NCI-H526 (cell line): ENCODE measurements at places on chromosomes 11 and 22.

DNA sequence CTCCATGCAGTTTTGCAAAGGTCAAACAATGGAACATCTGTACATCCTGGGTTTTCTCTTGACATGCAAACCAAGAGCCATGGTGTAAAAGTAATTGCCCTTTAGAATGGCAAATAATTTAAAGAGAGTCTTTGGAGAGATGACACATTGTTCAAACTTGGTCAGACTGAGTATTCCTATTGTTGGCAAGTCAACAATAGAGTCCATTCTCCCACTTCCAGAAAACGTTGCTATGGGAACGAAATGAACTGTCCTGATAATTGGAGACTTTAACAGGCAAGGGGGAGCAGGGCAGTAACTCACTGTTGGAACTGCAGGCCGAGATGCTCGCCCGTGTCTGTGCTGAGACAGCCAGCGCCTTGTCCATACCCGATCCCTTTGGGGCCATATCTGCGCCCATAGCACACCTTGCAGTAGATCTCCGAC is 13.9 kb downstream of the CSRP3 start:
- DNase-seq, result no peak

DNA sequence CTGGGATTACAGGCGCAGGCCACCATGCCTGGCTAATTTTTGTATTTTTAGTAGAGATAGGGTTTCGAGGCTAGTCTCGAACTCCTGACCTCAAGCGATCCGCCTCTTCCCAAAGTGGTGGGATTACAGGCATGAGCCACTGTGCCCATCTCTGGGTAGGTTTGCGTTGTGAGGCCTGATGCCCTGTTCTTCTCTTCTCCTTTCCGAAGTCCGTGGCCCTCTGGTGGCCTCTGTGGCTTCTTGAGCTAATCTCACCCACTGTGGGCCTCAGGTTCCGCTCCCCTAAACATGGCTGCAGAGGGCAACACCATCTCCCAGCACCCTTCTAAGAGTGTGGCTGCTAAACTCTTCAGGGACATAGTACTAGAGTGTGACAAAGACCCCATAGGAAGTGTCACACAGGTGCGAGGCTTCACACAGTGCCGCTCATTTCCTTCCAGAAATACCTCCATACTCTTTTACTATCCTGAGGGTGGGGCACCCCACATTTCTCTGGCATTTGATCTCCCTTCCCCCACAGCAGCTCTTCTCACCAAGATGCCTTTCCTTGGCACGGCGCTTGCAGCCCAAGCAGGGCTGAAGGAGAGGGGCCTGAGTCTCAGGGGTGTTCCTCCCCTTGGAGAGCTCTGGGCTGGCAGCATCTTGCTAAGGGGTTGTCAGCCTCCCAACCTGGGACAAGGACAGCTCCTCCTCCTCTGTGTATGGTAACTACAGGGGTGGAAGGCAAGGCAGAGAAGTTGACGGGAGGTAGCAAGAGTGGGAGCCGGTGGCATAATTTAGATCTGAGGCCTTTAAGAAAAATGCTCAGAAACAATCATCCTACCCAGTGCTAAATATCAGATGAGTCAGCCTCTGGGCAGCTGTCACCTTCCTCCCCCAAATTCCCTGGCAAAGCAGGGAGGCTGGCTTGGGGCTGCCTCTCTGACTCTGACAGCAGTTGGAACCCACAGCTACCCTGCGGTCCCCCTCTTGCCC is 6.1 kb downstream of the THY1 start:
- no peak for DNase-seq

GRCh38 chr11:34602245-34602644 is 18.6 kb upstream of the EHF start:
- no peak for DNase-seq

DNA sequence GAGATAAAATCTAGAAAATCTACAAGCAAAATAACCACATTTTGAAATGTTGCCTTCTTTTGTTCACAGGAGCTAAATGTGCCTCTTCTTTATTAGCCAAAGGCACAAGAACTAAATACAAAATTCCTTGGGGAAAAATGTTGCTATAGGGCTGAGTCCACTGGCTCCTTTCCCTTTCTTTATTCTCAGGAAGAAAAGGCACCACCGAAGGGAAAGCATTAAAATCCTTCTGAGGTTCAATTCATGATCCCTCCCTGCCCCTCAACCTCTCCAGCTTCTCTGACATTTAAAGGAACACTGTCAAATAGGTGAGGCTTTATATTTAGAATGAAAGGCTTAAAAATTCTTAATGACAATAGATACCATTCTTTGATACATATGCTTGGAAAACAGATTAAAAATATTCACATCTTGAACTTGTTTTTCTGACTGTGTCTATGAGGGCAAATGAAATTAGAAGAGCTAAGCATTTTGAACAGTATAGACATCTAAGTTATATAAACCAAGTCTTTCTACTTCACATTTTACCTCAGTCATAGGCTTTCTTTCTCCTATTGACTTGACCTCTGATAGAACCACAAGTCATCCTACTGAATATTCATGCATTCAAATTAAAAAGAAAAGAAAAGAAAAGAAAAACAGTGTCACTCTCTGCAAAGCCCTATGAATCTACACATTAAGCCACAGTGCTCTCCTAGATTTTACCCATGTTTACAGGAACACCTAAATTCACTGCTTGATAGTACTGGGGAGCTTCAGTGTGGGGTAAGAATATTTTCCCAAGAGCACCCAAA is 148.2 kb downstream of the MAML2 start:
- DNase-seq, result no peak

GRCh38 chr11:125275905-125276618 is 111.5 kb downstream of the PKNOX2 start:
- DNase-seq, result no peak

- peak; percentile 61 for DNase-seq
These were observed 10.4 kb upstream of the SUN2 start for GRCh38 chr22:38766076-38766777.

GRCh38 chr22:24005201-24005600 is at the start of gene GSTT4:
Gene GSTT4, minus strand, starts transcription at chr22:24005453. Its CDS starts 97 bp downstream, at chr22:24005356.
- DNase-seq, result no peak

GRCh38 chr11:104163100-104164027 is 583 bp downstream of the PDGFD start:
- peak; percentile 28 for DNase-seq

DNA sequence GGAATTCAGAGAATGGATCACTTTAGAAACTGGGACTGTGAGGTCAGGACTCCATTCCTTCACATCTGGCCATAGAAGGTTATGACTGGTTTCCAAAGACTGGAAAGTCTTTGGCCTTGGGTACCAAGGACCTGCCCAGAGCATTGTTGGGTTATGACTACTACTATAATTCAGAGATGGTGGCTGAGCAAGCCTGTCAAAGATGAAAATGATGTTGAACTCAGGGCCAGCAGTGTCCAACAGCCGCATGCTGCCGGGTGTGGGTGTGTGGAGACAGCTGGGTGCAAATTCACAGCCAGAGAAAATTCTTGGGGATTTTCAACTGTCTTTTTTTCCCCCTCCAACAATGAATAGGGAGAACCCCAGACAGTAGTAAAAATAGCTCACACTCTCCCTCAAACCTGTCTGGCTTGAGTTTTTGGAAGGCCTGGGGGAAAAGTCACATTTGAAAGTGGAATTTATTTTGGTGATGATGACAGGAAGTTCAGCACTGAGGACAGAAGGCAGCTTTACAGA is 166.8 kb upstream of the NCAM1 start:
- no peak for DNase-seq

- no peak for DNase-seq
These were observed 8.3 kb downstream of the PLCB3 start for GRCh38 chr11:64259533-64260067.

DNA sequence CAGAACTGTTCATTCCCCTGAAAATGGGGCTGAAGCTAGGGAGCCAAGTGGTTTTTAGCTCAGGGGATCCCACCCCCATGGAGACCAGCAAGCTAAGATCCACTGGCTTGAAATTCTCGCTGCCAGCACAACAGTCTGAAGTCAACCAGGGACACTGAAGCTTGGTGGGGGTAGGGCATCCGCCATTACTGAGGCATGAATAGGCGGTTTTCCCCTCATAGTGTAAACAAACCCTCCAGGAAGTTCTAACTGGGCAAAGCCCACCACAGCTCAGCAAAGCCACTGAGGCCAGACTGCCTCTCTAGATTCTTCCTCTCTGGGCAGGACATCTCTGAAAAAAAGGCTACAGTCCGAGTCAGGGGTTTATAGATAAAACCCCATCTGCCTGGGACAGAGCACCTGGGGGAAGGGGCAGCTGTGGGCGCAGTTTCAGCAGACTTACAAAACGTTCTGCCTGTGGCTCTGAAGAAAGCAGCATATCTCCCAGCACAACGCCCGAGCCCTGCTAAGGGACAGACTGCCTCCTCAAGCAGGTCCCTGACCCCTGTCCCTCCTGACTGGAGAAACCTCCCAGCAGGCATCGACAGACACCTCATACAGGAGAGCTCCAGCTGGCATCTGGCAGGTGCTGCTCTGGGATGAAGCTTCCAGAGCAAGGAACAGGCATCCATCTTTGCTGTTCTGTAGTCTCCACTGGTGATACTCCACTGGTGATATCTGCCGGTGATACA is 32.7 kb downstream of the GAB4 start:
- no peak for DNase-seq

DNA sequence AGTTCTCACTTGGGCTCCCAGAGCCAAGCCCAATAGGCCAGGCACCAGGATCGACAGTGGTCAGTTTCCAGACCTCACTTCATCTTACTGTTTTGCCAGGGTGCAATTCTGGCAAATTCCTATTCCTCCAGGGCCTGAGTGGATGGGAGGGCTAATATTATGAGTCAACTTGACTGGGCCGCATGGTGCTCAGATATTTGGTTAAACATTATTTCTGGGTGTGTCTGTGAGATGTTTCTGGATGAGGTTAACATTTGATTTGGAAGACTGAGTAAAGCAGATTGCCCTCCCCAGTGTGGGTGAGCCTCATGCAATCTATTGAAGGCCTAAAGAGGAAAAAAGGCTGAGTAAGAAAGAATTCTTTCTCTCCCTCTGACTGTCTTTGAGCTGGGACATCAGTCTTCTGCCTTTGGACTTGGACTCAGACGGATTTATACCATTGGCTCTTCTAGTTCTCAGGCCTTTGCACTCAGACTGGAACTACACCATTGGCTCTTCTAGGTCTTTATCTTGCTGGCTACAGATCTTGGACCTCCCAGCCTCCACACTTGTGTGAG is 132.9 kb upstream of the ZBED5 start:
- no peak for DNase-seq

DNA sequence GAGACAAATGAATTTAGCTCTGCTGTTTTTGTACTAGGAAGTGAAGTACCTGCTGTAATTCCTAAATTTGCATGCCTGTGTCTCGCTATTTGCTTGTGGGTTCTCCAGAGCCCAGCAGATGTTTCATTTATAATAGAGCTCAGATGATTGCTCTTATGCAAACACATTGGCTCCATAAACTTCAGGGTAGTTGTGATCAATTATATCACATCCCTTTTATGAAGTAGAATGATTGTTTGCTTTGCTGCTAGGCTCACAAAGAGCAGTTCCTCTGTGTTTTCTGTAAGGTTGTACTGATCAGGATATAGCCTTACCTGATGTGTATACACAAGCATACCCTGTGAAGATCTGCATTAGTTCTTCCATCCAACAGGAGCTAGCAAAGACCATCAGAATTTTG is 64.1 kb downstream of the C11orf87 start:
- DNase-seq, result peak; percentile 99

- DNase-seq, result no peak
These were observed 74.3 kb downstream of the BTBD10 start for GRCh38 chr11:13388741-13389140.

- peak; percentile 82 for DNase-seq
These were observed 1.5 kb downstream of the GALNT18 start for GRCh38 chr11:11620173-11620920.
